Fibroblast of mammary gland (primary cell): ENCODE measurements at places on chromosomes 6 and 20.
A peak's percentile ranks its signal among the peaks of the same experiment; 100 is the strongest.

DNA sequence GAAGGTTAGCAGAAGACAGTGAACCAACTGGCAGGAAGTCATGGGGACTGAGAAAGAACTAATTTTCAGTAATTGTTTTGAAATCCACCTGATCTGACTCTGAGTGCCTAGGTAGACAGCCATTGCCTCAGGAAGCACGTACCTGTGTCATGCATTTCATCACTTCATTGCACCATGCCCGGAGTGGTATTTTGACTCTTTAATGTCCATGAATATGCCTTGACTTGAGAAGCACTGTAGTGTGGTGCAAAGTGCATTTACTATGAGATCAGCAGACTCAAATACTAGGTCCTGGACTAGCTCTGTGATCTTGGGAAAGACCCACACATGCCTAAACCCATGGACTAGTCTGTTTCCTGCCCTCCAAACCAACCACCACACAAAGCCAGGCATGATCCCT, 370.9 kb upstream of the MARCKS start:
- no peak for DNase-seq

DNA sequence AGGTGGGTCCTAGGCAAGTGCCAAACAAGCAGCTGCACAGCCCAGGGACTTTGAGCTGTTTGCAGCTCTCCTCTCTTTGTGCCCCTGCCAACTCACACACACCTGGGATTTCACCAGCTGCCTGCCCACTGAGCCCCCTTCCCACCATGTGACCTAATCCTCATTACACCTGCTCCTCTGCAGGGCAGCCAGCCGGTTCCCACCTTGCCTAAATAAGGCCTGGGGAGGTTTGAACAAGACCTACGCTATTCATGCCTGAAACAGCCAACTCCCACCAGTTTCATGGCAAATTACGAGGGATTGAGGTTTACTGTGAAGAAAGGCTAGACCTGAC, 92.6 kb upstream of the SOX4 start:
- DNase-seq: no peak

- DNase-seq: no peak
Measured at GRCh38 chr20:62896526-62896925, 29.8 kb downstream of the DIDO1 start.

GRCh38 chr6:28215425-28215824, 9.7 kb upstream of the ZSCAN9 start:
- DNase-seq: peak; percentile 56

DNA sequence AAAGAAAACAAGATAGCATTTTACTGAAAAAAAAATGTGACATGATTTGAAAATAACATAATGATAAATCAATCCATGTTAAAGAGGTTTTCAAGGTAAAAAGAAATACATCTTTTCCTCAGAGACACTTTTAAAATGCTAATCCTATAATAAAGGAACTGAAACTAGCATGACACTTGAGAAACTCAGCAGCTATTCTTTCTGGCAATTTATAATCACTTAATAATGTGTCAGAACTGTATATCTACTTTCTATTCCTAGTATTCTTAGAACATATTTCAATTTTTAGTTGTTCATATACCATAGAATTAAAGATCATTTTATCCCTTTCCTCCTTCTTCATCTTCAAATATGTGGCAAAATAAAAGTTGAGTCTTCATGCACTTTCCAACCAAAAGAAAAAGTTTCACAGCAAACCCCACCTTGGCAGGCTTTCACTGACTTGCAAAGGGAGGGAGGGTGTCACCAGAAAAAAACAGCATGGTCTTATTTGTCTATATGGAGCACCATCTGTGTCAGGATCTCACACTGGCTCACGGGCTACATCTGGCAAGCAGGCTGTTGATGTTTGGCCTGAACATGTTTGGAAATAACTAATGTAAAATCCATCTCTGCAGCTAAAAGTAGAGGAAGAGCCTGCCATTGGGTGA, 48.5 kb downstream of the FHL5 start:
- no peak for DNase-seq

- DNase-seq: no peak
Measured at GRCh38 chr6:95690328-95690727, 113.0 kb downstream of the MANEA start.

DNA sequence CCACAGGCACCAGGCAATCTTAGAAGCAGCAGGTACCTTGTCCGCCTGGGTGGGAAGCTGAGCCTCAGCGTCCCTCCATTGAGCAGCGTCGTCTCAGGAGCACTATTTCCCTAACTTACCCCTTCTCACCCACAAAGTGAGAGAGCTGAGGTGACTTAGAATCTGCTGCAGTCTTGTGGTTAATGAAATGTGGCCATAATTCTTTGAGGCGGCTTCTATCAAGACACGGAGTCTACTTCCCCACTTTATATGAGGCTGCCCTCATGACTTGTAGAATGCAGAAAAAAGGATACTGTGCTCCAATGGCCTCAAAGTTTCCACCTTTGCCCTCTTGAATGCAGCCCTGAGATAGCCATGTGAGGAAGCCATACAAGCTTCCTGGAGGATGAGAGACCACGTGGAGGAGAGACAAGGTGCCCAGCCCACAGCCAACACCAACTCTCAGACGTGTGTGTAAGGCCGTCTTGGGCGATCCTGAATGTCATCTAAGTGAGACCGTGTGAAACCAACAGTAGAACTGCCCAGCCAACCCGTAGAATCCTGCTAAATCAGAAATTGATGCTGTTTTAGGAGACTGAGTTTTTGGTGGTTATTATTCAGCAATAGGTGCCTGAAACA, 9.1 kb upstream of the TAGAP start:
- DNase-seq: no peak

DNA sequence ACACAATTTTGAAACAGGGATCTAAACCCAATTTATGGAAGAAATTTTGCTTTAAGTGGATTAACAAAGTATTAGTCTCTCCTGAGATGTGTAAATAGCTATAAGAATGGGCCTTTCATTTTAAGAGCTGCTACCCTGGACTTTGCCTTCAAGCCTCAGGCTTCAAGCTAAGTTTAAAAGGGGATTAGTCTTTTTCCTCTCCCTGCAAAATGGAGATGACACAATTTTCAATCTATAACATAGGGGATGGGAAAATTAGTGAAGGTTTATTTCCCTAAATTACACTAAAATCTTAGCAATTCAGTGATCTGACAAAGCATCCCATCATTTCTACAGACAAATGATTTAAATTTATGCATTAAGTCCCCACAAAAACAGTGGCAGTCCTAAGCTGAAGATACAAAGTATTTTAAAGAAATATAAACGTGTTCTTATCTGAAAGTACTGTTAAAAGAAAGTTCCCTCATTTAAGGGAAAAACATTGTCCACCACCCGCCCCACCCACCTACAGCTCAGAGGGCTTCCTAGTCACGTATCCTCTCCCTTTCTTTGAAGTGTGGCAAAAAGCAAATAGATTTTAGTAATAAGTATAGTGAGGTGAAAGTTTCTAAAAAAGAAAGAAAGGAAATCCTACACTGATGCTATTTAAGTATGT, 14.5 kb downstream of the ARHGAP18 start:
- no peak for DNase-seq

- DNase-seq: peak; percentile 33
Measured at GRCh38 chr6:33620856-33621710, at the start of gene ITPR3. ITPR3 (plus strand) TSS chr6:33621322; CDS start chr6:33621603, 281 bp downstream.

DNA sequence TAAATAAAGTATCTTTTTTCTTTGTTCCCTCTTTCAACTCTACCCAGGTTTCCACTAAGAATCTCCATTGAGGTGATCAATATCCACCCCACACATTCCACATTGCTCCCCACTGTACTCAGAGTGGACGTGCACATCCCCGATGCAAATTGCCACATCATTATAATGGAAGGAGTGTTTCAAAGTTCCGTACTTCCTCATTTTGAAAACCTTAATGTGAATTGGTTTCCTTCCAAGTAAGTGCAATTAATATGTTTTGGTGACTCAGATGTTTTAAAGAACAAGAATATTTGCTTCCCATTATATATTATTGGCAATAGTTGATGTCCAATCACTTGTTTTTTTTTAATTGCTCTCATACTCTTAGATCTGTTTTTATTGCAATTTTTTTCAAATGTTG, 463.6 kb downstream of the HACE1 start:
- DNase-seq: no peak

GRCh38 chr20:25025091-25025861, 32.7 kb downstream of the ACSS1 start:
- DNase-seq: no peak
